C1 segment of cervical spinal cord (tissue), 14 donors: ENCODE measurements at places on chromosomes 13 and 19.

GRCh38 chr13:75226092-75226491, 255.9 kb downstream of the TBC1D4 start:
- no peak for DNase-seq

- peak; percentile 10 for DNase-seq
Measured at GRCh38 chr19:49097453-49098288, 12.4 kb downstream of the SNRNP70 start.

- peak; percentile 35 for DNase-seq
Measured at GRCh38 chr19:37817180-37817981, 38.0 kb upstream of the ZNF573 start.

DNA sequence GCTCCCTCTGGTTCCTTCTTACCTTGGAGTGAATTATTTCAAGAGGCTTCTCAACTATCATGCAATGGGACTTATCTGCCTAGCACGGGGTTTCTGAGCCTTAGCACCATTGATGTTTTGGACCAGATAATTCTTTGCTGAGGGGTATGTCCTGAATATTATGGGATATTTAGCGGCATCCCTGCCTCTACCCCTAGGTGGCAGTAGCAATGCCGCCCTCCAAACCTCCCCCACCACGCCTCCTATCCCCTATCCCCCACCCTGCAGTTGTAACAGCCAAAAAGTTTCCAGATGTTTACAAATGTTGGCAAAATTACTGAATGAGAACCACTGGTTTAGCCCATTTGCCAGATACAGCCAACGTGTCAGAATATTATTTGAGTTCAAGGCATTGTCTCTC, 125.5 kb downstream of the POSTN start:
- DNase-seq, result no peak

DNA sequence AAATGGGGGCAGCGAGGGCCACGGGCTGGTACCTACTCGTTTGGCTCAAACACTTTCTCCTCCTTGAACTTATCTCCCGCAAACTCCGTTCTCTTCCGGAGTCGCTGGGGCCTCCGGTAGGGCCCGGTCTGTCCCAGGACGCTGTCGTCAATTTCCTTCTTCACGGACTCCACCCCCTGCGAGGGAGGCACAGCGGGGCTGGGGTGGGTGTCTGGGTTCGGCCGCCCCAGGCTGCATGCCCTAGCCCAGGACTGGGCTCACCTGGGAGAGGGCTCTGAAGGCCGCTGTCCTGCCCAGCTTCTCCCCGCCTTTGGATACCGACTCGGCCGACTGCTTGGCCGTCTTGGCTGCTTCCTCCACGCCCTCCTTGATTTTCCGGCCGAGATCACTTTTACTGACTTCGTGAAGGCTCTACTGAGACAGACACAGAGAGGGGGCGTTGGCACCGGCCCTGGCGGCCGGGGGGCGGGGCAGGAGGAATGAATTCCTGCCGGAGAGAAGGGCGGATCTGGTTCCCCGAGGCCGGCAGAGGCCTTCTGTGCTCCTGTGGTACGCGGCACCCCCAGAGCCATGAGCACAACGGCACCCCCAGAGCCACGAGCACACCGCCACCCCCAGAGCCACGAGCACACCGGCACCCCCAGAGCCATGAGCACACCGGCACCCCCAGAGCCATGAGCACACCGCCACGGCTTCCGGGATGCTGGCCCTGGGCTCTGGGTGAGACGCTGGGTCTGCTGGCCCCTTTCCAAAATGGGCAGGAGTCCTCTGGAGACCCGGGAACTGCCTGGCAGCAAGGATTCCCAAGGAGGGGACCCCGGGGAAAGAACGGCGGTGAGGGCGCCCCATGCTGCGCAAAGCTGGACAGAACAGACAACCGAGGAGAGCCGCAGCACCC, 8.1 kb upstream of the CTXN1 start:
- no peak for DNase-seq

DNA sequence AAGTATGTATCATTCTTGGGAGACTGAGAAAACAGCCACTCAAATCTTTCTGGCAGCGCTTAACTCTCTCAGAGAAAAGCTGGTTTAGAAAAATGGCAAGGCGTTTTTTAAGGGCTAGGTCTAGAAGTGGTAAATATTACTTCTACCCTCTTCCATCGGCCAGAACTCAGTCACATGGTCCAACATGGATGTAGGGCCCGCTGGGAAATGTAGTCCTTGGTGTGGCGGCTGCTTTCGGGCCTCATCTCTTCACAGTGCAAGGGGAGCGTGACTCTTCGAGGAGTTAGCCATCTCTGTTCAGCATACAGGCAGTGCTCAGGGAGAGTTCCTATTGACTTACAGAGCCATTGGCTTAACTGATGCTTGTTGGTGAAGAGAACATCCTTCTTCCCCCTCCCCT, 6.3 kb downstream of the VSTM2B start:
- no peak for DNase-seq

DNA sequence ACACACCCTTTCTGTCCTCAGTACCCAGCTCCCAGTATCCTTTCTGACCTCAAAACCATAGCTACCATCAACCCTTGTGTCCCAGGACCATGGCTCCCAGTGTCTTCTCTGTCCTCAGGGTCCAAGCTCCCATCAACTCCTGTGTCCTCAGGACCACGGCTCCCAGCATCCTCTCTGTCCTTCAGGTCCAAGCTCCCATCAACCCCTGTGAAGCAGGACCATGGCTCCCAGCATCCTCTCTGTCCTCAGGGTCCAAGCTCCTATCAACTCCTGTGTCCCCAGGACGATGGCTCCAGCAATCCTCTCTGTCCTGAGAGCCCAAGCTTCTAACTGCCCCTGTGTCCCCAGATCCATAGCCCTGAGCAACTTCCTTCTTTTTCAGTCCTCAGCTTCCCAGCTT, 1.7 kb upstream of the CADM4 start:
- no peak for DNase-seq

- peak; percentile 59 for DNase-seq
Measured at GRCh38 chr19:3665681-3666544, 34.4 kb downstream of the PIP5K1C start.

GRCh38 chr13:25874907-25875306, 176.9 kb downstream of the SHISA2 start:
- DNase-seq, result no peak

GRCh38 chr13:38759390-38759789, 72.5 kb downstream of the FREM2 start:
- DNase-seq, result no peak

GRCh38 chr19:619286-620002, 13.9 kb downstream of the POLRMT start:
- no peak for DNase-seq

DNA sequence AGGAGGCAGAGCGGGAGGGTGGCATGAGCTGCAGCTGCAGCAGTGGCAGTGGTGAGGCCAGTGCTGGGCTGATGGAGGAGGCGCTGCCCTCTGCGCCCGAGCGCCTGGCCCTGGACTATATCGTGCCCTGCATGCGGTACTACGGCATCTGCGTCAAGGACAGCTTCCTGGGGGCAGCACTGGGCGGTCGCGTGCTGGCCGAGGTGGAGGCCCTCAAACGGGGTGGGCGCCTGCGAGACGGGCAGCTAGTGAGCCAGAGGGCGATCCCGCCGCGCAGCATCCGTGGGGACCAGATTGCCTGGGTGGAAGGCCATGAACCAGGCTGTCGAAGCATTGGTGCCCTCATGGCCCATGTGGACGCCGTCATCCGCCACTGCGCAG, 2.0 kb downstream of the EGLN2 start:
- DNase-seq, result no peak

- DNase-seq, result no peak
Measured at GRCh38 chr13:52348983-52349780, 56.8 kb downstream of the THSD1 start.

DNA sequence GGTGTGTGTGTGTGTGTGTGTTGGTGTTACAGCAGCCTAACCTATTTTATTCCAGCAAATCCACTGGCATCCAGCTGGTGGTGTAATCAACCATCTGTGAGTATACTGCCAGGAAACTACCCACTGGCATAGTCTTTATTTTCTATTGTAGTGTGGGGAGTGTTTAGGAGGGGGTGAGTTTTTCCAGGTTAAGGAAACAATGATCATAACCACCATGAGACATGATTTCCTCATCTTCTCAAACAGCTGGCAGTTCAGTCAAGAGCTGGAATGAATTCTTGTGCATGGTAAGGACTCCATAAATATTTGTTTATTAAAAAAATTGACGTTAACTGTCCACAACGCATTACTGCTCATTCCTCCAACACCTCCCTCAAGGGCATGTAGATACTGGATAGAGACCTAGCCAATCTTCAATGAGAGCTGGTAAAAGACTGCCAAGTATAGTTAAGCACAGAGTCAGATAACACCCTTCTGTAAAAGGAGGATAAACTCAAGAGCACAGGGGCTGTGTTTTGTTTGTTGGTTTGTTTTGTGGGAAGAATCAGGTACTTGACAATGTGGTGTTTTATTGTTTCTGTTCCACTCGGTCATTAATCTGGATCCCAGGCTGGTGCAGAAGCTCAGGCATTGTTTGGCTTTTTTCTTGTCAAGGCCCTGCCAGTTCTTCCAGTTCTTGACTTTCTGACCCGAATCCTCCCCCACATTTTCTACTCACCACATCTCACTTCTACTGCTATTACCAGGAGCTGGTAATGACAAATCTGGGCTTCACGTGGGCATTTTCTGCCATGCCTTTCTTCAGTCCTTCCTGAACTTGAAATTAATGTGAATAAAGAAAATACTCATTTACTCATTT, 31.6 kb upstream of the SLC46A3 start:
- DNase-seq, result no peak

- no peak for DNase-seq
Measured at GRCh38 chr13:96274046-96274445, 184.1 kb downstream of the HS6ST3 start.

GRCh38 chr13:20340759-20341171, 108.6 kb upstream of the GJB6 start:
- DNase-seq, result no peak

DNA sequence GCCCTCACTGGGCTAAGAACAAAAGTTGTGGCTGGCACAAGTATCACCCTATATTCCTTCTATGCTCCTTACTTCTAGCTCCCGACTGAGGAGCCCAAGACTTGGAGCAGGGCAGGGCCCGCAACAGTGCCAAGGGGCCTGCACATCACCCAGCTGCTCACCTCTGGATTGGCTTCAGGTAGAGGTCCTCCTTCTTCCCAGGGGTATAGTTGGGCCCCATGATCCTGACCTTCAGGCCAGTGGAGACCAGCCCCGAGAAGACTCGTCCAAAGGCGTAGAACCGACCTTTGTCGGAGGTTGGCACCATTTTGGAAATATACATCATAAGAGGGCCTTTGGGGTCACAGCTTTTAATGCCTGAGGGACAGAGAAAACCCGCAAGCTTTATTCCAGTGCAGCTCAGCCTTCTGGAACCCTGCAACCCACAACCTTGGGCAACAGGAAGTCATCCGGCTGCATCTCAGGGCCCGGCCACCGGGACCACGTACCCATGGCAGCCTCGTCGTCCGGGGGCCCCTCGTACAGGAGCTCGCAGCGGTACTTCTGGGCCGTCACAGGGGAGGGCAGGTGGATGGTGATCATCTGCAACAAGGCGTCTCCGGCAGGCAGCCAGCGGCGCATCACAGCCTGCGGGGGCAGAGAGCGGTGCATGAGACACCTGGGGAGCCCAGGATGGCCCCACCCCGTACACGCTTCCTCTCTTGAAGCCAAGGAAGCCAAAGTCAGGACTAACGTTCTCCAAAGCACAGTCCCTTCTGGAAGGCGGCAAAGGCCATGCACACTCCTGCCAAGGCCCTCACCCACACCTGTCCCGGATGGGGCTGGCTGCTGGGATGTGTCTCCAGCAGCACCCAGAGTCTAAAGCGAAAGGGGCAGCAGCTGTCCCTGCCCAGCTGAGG, 4.7 kb downstream of the EEF2 start:
- no peak for DNase-seq

DNA sequence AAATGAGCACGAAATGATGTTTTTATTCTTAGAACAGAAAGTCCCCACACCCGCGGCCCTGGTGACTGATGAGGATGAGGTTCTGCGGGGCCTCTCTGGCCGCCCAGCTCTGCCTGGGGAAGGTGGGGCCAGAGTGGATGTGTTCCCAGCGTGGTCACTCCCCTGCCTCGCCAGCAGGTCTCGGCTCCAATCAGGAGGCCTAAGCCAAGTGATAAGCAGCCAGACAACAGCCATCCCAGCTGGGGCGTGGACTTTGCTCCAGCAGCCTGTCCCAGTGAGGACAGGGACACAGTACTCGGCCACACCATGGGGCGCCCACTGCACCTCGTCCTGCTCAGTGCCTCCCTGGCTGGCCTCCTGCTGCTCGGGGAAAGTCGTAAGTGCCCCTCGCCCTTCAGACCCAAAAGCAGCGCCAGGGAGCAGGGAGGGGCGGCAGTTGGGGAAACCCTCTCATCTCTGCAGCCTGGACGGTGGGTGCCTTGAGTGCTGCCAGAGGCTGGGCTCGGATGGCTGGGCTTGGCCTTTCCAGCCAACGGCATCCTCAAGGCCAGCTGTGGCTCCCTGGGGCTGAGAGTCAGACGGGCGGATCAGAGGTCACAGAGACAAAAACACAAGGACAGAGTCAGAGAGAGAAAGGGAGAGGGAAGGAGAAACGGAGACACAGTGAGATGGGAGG, at the start of gene F10:
TSS of gene F10 (plus strand) at position 250 of the 676 bp plus-strand sequence. CDS start at position 307, 57 bp downstream.
- no peak for DNase-seq

DNA sequence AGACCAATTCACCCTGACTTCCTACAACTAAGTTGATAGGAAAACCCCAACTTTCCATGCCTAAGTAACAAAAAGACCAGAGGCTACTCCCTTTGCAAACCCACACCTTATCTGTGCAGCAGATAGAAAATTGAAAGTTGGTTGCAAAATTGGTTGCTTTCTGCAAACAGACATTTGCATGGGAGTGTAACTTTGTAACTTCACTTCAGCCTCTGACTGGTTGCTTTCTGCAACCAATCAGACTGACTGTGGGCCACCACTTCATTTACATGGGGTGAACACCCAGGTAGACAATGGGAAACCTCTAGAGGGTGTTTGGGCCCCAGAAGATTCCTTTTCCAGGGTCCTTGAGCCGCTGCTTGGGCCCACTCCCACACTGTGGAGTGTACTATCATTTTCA, 9.8 kb downstream of the TEX30 start:
- DNase-seq, result no peak

DNA sequence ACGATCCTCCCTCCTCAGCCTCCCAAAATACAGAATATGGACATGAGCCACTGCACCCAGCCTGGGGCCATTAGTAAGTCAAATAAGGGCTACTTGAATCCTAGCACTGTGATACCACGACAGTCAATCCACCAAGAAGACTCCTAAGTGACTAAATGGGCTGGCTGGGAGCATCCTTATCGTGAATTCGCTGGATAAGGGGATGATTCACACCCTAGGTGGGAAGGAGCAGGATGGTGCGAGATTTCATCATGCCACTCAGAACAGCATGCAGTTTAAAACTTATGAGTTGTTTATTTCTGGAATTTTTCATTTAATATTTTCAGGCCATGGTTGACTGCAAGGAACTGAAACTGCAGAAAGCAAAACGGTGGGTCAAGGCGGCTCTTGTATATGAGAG, 30.2 kb downstream of the ATP8A2 start:
- DNase-seq, result no peak

- no peak for DNase-seq
Measured at GRCh38 chr13:97254816-97255215, 32.7 kb downstream of the MBNL2 start.

GRCh38 chr19:45096700-45097099, 3.7 kb downstream of the PPP1R37 start:
- no peak for DNase-seq
